NCI-H2081 (cell line): ENCODE measurements at places on chromosomes 2 and 18.

DNA sequence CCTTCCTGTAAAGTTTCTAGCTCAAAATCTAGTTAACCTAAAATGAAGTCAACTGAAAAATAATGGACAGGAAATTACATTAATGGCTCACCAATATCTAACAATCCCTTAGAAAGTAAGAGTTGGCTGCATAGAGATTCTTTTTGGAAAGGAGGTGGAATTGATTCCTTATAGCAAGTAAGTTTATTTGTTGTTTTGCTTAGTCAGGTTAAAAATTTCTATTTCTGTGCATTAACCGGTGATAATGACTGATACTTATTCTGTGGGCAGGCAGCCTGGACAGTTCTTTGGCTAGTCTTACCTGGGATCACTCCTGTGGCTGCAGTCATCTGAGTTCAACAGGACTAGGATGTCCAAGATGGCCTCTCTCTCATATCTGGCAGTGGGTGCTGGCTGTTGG lies 6.9 kb upstream of the BCL2L11 start:
- DNase-seq = no peak

DNA sequence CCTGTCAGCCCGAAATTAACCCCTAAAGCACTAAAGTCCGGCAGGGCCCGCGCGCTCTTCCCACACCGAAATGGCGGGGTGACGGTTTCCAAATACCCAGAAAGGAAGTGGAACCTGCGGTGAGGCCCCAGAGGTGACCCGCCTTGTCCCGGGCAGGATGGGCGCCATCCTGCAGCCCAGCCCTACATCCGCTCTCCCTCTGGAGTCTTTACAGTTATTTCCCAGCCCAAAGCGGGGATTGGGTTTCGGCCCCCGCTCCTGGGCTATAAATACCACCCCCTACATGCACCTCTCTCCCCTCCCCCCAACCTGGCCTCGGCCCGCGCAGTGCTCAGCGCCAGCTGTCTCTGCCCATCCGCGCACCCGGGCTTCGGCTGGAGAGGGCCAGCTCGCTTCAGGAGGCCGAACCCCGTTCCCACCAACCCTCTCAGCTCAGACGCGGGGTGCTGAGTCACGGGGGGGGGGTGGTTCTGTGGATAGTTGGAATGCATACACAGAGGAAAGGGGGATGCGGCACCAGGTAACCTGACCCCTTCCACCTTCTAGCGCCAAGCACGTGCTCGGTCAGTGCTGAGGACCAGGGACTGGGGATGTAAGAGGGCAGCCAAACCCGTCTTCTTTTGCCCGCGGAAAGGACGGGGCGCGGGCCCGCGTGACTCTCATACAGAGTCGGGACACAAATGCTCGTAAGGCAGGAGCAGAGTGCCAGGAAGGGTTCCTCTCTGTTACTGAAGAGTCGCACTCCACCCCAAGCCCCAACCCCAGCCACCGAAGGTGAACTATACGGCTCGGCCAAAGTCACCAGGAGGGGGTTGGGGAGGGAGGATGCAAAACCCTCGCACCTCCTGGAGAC lies at the start of gene TUBA4B:
TUBA4B (plus strand) TSS at position 344 of the 853 bp plus-strand sequence; CDS start at position 509, 165 bp downstream.
- peak; percentile 54 for DNase-seq

DNA sequence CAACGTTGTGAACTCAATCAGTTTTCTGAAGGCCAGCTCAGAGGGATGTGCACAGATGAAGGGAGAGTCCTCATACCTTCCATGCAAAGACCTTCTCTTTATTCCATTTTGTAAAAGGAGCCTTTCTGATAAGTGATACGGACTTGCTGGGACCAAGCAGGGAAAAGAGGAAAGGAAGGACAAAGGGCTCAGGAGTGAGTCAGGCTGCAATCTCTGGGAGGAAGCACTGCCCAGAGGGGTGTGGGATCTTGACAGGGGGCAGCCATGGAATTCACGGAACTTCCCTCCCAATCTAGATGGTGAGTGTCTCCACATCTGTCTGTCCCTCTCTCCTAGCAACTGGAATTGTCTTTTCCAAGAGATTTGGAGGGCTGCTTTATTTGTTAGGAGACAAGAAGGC lies 281.4 kb upstream of the CELF4 start:
- DNase-seq = no peak

DNA sequence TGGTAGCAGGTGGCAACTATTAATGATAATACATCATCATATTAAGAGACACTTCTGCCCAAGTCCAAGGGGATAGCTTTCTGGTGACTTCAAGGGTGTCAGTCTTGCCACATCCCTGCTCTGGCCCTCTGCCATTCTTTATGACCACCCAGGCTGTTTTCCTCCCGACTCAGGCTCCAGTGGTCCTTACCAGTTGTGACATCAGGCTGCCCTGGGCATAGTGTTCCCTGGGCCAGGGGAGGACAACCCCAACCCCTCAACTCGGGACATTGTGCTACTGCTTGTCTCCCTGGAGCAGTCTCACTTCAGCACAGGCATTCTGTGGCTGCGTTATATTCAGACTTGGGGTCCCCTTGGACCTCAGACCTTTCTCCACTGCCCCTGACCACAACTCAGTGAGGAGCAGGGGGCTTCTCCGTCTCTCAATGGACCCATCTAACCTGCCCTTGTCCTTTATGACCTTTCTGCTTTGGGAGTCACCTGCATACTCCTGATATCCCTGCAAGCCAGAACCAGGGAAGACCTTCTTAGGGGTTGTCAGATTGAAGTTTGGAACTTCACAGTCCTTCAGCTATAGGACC lies 12.8 kb downstream of the DNAJB2 start:
- no peak for DNase-seq

DNA sequence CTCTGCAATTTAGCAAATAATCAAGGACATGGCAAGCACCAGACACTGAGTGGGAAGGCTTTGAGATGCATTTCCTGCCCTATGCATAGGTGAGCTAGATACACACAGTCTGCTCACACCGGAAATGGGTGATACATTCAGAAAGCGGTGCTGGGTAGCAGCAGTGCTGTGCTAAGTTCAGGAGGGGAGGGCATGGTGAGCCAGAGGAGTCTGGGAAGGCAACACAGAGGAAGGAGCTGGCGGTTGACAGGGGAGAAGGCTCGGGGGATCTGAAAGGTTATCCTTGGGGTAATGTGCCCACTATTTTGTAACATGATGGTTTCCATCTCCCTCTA lies 57.4 kb upstream of the EPAS1 start:
- DNase-seq = no peak

DNA sequence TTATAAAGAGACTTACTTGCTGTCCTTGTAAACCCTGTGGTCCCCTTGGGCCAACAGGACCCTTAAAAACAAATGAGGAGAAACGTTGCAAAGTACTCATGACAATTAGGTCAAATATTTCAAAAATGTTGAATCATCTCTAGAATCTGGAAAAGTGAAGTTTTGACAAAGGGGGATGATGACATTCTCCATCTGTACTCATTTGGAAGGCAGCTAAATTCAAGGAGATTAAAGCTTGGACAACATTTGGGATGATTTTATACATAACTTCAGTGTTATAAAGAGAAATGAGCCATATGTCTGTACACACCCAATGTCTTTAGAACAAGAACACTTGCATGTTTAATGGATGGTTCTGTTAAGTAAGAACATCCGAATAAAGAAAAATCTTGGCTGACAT lies 92.9 kb downstream of the COL5A2 start:
- no peak for DNase-seq

- no peak for DNase-seq
These were observed 630.7 kb upstream of the HS6ST1 start for GRCh38 chr2:128949360-128949759.

DNA sequence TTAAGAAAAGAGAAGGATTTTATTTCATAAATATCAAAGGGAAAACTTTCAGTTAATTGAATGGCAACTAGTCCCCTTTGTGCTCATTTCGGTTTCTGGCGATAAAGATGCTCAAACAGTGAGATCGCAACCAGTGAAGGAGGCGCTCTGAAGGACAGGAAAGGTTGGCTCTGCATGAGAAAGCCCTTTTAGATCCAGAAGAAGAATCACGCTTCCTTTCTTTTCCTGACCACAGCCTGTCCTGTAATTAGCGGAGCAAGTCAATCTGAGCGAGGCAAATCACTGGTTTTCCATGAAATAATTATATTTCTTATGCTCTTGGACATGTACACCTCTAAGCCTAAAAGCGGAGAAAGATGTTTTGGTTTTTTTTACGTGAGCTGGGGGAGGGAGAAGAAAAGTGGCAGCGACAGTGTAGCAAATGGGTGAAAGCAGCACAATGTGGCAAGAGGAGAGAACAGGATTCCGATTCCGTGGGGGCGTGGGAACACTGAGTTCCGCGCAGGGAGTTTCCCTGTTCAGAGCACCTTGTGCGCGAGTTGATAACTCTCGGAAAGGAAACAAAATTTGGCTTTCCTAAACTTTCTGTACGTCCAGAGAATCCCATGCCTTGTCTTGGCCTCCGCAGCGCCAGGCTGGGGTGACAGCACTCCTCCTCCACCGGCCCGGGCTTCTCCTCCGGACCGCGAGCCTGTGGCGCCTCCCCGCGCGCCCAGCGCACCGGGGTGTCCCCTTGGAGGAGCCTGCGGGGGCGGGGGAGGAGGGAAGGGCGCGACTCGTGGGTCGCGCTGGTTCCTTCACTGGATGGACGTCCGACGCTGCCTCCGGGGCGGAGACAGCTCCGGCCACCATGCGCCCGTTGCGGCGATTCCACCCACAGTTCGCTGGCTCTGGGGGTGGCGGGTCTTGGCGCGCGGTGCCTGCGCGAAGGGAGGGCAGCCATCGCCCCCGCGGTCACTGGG lies 620 bp upstream of the SLC9A2 start:
- DNase-seq = no peak

- DNase-seq = no peak
These were observed 680.0 kb downstream of the EPHA4 start for GRCh38 chr2:220892018-220892634.

GRCh38 chr2:168354499-168354898 lies 101.6 kb upstream of the CERS6 start:
- no peak for DNase-seq

DNA sequence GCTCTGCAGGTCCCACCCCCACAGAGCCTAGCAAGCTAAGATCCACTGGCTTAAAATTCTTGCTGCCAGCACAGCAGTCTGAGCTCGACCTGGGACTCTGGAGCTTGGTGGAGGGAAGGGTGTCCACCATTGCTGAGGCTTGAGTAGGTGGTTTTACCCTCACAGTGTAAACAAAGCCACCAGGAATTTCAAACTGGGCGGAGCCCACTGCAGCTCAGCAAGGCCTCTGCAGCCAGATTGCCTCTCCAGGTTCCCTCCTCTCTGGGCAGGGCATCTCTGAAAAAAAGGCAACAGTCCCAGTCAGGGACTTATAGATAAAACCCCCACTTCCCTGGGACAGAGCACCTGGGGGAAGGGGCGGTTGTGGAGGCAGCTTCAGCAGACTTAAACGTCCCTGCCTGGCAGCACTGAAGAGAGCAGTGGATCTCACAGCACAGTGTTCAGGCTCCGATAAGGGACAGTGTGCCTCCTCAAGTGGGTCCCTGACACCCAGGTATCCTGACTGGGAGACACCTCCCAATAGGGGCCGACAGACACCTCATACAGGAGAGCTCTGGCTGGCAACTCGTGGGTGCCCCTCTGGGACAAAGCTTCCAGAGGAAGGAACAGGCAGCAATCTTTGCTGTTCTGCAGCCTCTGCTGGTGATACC lies 20.0 kb upstream of the NEMP2 start:
- no peak for DNase-seq

DNA sequence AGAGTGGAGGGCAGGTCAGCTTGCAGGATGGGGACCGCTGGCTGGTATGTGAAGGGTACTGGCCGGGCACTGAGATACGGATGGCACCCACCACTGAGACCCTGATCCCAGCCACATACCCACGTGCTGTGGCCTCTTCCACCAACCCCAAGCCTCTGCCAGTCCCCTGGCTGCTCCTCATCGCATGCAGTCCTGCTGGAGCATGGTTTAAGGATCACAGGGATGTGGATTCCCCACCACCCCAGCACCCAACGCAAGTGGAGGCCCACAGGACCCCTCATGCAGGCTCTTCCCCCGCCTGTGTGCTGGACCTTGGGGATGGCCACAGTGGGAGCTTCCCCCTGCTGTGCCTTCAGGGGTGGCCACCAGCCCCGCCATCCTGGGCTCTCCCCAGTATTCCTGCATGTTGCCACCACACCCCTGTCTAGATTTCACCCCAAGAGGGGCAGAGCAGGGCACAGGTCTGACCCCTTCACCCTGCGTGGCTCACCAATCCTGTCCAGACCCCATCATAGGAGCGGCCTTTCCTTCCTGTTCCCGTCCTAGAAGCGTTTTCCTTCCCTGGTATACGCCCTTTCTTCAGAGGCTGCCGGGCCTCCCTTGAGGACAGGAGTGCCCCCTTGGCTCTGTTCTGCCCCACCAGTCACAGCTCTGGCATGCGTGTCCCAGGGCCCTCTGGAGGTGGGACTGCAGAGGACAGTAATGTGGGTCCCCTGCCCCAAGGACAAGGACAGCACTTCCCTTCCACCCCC lies 18.3 kb downstream of the MLPH start:
- DNase-seq = no peak
